ENCODE measurements at places on chromosomes 2 and 18.
A peak's percentile ranks its signal among the peaks of the same experiment; 100 is the strongest.

- no peak for DNase-seq
These were observed 110.7 kb downstream of the PMAIP1 start for GRCh38 chr18:60010513-60010912.

DNA sequence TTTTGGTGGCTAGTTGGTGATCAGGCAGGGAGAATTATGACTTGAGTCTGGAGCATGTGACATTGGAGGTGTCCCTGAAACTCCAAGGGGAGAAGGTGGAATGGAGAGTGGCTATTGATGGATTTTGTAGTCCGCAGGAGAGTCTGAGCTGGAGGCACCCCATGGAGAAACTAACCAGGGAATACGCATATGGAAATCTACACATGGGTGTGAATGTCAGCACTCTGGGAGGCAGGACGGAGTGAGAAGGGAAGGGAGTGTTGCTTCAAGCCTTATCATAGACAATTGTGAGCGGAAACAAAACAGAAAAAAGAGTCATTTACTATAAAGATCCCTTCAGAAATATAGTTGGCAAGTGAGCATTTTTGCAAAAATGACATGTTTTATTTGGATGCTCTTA lies 667 bp upstream of the SCYGR4 start:
- DNase-seq = no peak

- DNase-seq = no peak
These were observed 22.3 kb downstream of the ATP8B1 start for GRCh38 chr18:57780706-57781347.

- DNase-seq = peak; percentile 7
These were observed 219.5 kb downstream of the HDAC4 start for GRCh38 chr2:239181074-239181902.

DNA sequence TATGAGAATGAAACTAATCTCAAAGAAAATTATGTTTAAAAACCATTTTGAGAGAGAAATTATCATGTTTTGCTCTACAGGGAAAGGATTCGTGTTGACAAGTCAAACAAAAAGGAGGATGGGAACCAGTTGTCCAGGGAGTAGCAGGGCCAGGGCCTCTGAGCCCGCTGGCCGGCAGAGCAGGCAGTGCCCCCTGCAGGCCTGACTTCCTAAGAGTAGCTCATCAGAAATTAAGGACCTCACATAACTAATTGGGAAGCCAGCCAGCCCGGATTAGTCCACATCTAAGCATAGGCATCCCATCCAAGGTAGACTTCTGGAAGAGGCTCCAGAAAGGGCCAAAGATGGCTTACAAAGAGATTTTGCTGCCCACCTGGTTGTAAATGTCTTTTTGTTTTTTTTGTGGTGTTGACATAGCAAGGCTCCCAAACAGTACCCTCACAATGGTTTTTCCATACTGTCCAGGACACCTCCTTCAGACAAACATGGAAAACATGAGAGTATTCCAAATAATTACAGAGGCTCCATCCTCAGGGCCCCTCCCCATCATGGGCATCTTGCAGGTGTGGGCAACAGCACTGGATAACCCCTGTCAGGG lies 241.2 kb upstream of the TANK start:
- peak; percentile 39 for DNase-seq

- no peak for DNase-seq
These were observed 4.6 kb downstream of the PTGR3 start for GRCh38 chr18:75204269-75204731.

DNA sequence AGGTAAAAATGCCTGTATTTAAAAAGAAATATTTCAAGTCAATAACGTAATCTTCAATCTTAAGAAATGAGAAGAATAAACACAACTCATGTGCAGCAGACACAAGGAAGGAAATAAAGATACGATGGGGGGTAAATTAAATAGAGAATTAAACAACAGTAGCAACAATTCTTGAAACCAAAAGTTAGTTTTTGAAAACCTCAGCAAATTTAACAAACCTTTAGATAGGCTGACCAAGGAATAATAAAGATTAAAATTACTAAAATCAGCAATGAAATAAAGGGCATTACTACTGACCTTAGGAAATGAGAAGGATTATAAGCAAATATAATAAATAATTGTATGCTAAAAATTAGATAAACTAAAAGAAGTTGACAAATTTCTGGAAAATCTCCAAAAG lies 178.9 kb downstream of the RTP5 start:
- DNase-seq = no peak

- no peak for DNase-seq
These were observed 56.6 kb upstream of the SLC1A4 start for GRCh38 chr2:64932371-64933216.

- no peak for DNase-seq
These were observed 250.6 kb downstream of the CYP26B1 start for GRCh38 chr2:71897137-71897480.

GRCh38 chr2:208711598-208711997 lies 305.0 kb downstream of the PTH2R start:
- no peak for DNase-seq

DNA sequence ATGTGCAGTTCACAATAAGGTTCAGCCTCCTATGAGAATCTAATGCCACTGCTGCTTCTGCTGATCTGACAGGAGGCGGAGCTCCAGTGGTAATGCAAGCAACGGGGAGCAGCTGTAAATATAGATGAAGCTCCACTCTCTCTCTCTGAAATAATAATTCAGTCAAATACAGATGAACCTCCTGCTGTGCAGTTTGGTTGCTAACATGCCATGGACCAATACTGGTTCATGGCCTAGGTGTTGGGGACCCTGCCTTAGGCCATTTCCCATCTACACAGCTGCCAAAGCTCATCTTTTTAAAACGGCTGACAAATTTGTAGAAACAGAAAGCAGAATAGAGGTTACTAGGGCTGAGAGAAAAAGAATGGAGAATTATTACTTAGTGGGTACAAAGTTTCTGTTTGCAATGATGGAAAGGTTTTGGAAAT lies 10.7 kb upstream of the HNRNPA3 start:
- DNase-seq = no peak

GRCh38 chr2:25590921-25591505 lies 82.4 kb downstream of the DTNB start:
- no peak for DNase-seq

DNA sequence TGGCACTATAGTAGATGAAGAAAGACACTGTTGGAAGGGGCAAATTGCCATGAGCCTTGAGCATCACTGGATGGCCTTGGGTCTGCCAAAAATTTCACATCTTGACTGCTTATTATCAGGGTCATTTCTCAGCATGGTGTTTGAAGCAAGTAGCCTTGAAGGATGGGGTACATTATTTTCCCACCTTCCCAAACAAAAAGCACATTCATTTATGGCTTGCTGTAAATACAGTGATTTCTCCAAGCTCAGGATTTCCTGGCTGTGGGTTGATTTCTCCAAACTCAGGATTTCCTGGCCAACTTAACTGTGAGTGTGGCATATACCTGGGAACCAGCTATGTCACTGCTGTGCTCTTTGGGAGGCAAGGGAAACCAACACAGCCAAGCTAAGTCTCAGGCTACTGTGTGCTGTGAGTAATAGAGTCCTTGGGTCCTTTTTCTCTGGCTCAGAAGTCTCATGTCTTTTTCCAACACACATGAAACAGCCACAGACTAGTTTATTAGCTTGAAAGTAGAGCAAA lies 116.6 kb downstream of the SPHKAP start:
- DNase-seq = no peak

DNA sequence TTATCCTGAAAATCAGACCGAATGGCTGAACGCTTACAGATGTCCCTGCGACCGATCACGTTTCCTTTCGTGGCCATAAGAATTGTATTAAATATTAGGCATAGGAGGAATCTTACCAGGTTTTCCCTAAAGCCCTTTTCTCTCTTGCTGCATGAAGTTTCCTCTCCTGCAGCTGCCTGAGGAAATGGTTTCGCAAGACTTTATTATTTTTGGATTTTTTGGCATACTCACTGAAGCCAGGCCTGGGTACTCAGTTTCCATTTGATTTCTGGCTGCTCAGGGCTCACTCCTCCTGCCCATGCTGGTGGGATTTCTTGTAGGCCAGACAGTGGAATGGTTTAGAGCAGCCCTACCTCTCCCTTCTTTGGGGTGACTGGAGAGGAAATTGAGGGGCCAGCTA lies 114.0 kb downstream of the KLHL29 start:
- DNase-seq = no peak

- DNase-seq = peak; percentile 78
These were observed 34.8 kb upstream of the NEUROD1 start for GRCh38 chr2:181715033-181715630.

All from CD4-positive, alpha-beta T cell treated with Interleukin-4 for 1 hour (primary cell).